ENCODE measurements at places on chromosomes 12 and 14. TPM values are rescaled to one million over a fixed set of nuclear protein-coding genes. Genes with fewer than 3 reads are reported as not detected.

NAA30 gene
- total RNA-seq: 21.7 TPM

PRH2 gene
- not detected for total RNA-seq

FAM222A gene
- 0.64 TPM for total RNA-seq

KRT78 gene
- total RNA-seq: not detected

LBHD2 gene
- total RNA-seq: not detected

KLRC4 gene
- total RNA-seq: not detected

CEBPE gene
- not detected for total RNA-seq

OTUB2 gene
- 1.2 TPM for total RNA-seq

DNA sequence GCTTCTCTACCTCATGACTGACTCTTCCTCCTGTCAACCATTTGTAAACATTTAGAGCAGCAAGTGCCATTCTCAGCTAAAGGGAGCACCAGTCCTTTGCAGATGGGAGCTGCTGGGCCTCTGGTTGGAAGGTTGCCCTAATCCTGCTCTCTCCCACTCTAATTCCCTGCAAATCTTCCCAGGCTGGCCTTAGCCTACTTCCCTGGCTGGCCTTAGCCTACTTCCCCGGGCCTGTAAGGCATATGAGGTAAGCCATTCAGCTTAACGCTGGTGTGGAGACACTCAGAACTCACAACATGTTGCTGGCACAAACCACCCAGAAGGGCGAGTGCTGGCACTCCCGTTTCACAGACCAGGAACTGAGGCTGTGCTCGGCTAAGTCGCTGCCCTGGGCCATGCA is 69.0 kb downstream of the CPSF2 start:
- no peaks in the 10 kb centered on the region for H3K36me3 ChIP-seq

- H3K27ac ChIP-seq: peak overlapping the region; percentile 28
- peaks cover 21% of the 10 kb centered on the region for H3K4me1 ChIP-seq
- no peak overlapping the region for H3K4me3 ChIP-seq
- peaks cover 3% of the 10 kb centered on the region for H3K27me3 ChIP-seq
These were observed 9.8 kb upstream of the ZNF385A start for GRCh38 chr12:54394281-54394719.

GRCh38 chr12:97756066-97756666 is 293.6 kb downstream of the RMST start:
- H3K27ac ChIP-seq: no peak overlapping the region
- DNase-seq: no peak
- peaks cover 1% of the 10 kb centered on the region for H3K27me3 ChIP-seq
- no peaks in the 10 kb centered on the region for H3K4me1 ChIP-seq
- no peaks in the 10 kb centered on the region for H3K36me3 ChIP-seq

DNA sequence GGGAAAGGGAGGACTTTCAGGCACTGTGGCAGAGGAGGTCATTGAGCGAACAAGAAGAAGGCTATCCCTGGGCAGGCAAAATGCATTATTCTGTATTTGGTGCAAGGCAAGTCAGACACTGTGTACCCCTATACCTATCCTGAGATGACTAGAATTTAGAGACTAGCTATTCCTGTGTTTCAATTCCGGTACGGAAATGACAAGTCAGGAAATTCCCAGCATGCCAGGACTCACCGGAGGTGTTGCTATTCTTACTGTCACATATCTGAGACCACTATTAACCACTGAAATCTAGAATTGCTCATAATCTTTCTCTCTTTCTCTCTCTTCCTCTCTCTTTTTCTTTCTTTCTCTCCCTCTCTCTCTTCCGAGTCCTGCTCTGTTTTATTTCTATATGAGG is 297.1 kb downstream of the PDZRN4 start:
- no peak for DNase-seq
- H3K27me3 ChIP-seq: no peaks in the 10 kb centered on the region
- no peaks in the 10 kb centered on the region for H3K36me3 ChIP-seq
- H3K27ac ChIP-seq: no peak overlapping the region

DNA sequence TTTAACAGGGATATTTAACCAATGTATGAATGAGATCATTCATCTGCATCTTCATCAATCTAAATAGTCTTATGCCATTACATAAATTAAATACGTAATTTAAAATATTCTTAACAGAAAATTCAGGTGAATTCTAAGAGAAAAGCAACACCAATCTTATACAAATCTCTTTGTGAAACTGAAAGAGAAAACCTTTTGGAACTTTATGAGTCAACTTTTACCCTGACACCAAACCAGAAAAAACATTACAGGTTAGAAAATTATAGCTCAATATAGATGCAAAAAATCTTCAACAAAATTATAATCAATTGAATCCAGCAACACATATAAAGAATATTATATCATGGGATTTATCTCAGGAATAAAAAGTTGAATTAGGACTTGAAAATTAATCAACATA is 3.4 kb downstream of the GLIPR1L1 start:
- no peak overlapping the region for H3K4me3 ChIP-seq
- H3K36me3 ChIP-seq: 0 out of 2 replicates have a peak, but pooled peaks cover 5% of the 10 kb centered on the region
- H3K27ac ChIP-seq: no peak overlapping the region
- H3K27me3 ChIP-seq: no peaks in the 10 kb centered on the region
- DNase-seq: no peak

DNA sequence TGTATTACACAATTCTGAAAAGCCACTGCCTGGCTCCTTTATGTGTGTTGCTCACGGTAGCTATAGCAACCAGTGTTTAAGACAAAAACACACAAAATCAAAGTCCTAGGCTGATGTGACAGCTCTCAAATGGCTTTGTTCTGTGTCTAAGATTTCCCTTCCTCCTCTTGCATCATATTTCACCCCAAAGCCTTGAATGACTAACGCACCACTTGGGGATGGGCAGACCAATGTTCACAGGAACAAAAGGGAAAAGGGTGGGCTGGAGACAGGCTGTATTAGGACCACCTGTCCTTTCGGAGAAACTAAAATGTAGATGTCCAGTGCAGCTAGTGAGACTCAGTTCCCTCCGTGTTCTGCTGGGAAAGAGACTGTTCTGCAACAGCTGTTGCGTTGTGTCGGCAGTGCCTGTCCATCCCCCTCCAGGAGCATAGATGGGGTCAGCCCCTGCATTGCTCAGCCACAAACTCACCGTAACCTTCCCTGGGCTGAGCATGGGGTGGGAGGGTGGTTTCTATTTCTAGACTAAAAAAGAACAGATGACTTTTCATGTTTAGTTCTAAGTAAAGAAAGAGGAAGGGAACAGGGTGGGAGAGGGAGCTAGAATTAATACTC is 26.8 kb upstream of the DAAM1 start:
- H3K4me3 ChIP-seq: peak overlapping the region; percentile 50
- peaks cover 12% of the 10 kb centered on the region for H3K4me1 ChIP-seq
- H3K27me3 ChIP-seq: peaks cover 22% of the 10 kb centered on the region
- no peak overlapping the region for H3K27ac ChIP-seq

GRCh38 chr12:132972374-132972773 is 13.8 kb upstream of the ZNF26 start:
- H3K27me3 ChIP-seq: peaks cover 1% of the 10 kb centered on the region
- H3K4me3 ChIP-seq: no peak overlapping the region
- no peak overlapping the region for H3K27ac ChIP-seq
- peaks cover 21% of the 10 kb centered on the region for H3K36me3 ChIP-seq

DNA sequence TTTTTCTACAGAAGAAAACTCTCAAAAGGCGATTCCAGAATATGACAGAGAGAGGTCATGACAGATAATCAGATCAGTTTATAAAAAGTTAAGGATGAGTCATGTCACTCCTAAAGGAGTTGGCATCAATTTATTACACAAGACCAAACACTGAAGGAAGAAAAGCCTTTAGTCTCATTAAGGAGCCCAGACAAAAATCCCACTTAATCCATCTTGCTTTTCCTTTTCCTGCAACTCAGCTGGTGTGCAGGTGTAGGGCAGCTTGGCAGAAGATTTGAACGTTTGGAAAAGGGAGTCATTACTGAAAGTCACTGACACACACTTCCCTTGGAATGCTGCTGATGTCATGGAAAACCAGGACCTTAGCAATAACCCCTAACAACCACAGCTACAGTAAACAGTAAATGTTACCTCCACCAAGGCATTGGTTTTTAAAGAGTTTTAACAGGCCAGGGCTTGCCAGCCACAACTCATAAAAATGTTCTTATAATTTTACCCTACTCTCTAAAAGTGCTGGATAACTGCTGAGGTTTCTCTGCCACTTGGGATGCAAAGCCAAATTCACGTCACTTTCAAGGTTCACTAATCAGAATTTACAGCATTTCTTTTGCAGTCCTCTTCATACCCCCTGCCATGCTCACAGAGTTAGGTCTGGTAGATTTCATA is 320.6 kb downstream of the RAD51B start:
- no peaks in the 10 kb centered on the region for H3K36me3 ChIP-seq
- H3K27me3 ChIP-seq: no peaks in the 10 kb centered on the region
- H3K27ac ChIP-seq: peak overlapping the region; percentile 94
- H3K4me1 ChIP-seq: peaks cover 93% of the 10 kb centered on the region
- peak; percentile 99 for DNase-seq

- peak overlapping the region; percentile 62 for H3K27ac ChIP-seq
- H3K4me3 ChIP-seq: peak overlapping the region; percentile 99
- peaks cover 5% of the 10 kb centered on the region for H3K27me3 ChIP-seq
- DNase-seq: no peak
- peaks cover 34% of the 10 kb centered on the region for H3K4me1 ChIP-seq
These were observed 3.6 kb downstream of the MGAT2 start for GRCh38 chr14:49623941-49624839.

GRCh38 chr14:55347748-55348147 is 63.9 kb downstream of the ATG14 start:
- no peak overlapping the region for H3K4me3 ChIP-seq
- H3K27ac ChIP-seq: no peak overlapping the region
- no peak for DNase-seq
- peaks cover 14% of the 10 kb centered on the region for H3K4me1 ChIP-seq
- H3K27me3 ChIP-seq: no peaks in the 10 kb centered on the region

DNA sequence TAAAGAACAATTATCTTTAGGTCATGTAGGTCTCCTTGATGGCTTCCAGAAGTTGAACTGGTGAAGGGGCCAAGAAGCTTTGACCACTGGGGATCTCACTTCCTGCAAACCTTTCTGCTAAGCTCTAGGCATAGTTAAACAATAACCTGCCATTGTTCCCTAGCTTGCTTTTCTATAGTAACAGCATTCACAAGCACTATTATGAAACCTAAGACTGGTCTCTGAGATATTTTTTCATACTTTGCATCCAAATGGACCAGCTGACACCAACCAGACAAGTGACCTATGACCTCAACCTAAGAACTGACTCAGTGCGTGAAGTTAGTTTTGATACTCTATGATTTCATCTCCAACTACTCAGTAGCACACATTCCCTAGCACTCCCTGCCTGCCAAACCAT is 129.1 kb downstream of the PTPRB start:
- no peak for DNase-seq
- no peaks in the 10 kb centered on the region for H3K4me1 ChIP-seq
- H3K36me3 ChIP-seq: no peaks in the 10 kb centered on the region
- no peak overlapping the region for H3K4me3 ChIP-seq
- no peak overlapping the region for H3K27ac ChIP-seq
- no peaks in the 10 kb centered on the region for H3K27me3 ChIP-seq

- H3K4me3 ChIP-seq: no peak overlapping the region
- peaks cover 41% of the 10 kb centered on the region for H3K27me3 ChIP-seq
- no peak overlapping the region for H3K27ac ChIP-seq
- no peaks in the 10 kb centered on the region for H3K4me1 ChIP-seq
- no peak for DNase-seq
These were observed 17.2 kb downstream of the NKX2-1 start for GRCh38 chr14:36502558-36503508.

DNA sequence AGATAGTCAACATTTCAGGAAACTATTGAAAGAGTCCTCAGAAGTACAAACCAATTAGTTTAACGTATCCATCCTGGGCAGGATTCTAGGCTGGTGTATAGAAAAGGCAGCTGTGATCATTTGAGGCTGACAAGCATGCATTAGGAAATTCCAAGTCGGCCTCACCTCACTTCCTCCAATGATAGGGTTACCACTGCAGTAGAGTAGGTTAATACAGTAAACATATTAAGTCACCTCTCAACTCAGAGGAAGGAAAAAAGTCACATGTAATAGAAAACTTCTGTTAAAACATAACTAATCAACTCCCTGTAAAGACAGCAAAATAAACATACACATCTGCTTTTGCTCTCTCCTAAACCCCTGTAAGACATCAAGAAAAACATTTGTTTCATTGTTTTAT is 33.5 kb downstream of the MED13L start:
- no peak overlapping the region for H3K4me3 ChIP-seq
- 0 out of 2 replicates have a peak, but pooled peaks cover 6% of the 10 kb centered on the region for H3K36me3 ChIP-seq

DNA sequence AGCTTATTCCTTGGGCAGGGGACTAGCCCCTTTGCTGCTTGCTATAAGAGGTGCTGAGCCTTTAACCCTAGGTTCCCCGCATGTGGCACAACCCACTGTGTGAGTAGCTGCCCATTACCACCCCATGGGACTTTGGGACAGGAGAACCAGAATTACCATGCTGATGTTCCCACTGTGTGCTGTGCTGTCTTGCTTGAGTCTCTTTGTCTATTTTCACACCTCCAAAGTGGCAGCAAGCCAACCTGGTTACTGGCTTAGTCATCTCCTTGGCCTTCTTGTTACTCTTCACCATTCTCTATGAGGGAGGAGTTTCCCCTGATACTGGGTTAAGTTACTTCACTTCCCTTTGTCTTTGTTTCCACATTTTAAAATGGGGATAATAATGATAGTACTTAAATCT is 73.4 kb upstream of the ETV6 start:
- peaks cover 9% of the 10 kb centered on the region for H3K27me3 ChIP-seq
- peaks cover 38% of the 10 kb centered on the region for H3K4me1 ChIP-seq
- H3K4me3 ChIP-seq: no peak overlapping the region
- DNase-seq: peak; percentile 80
- no peak overlapping the region for H3K27ac ChIP-seq

- peaks cover 27% of the 10 kb centered on the region for H3K36me3 ChIP-seq
- DNase-seq: no peak
- peak overlapping the region; percentile 85 for H3K27ac ChIP-seq
- H3K27me3 ChIP-seq: no peaks in the 10 kb centered on the region
- H3K4me1 ChIP-seq: peaks cover 61% of the 10 kb centered on the region
- H3K4me3 ChIP-seq: peak overlapping the region; percentile 38
These were observed 76.1 kb downstream of the GALNT4 start for GRCh38 chr12:89448526-89448925.

- H3K27ac ChIP-seq: no peak overlapping the region
- H3K4me3 ChIP-seq: no peak overlapping the region
- peaks cover 44% of the 10 kb centered on the region for H3K4me1 ChIP-seq
- DNase-seq: peak; percentile 6
- H3K36me3 ChIP-seq: no peaks in the 10 kb centered on the region
These were observed 16.5 kb upstream of the RIMKLB start for GRCh38 chr12:8681129-8681884.

- no peak overlapping the region for H3K27ac ChIP-seq
- H3K27me3 ChIP-seq: peaks cover 3% of the 10 kb centered on the region
These were observed 26.3 kb downstream of the HIP1R start for GRCh38 chr12:122861587-122861970.
